ENCODE measurements at places on chromosomes 3 and 15. TPM values are rescaled to one million over a fixed set of nuclear protein-coding genes. Genes with fewer than 3 reads are reported as not detected.

DNA sequence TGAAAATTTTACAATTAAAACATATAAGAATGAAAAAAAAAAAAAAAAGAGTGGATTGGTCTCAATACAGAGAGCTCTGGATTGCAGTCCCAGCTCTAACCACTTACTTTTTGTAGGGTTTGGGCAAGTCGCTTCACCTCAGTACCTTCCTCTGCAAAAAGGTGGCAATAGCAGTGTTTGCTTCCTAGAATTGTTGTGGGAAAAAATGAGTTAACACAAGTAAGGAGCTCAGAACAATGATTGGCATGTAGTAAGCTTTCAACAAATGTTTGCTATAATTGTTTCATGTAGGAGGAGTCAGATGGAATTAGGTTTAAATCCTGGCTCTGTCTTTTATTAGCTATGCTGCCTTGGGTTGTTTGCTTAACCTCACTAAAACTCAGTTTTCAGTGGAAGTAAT lies 425.2 kb upstream of the TBL1XR1 start:
- no peak for DNase-seq
- H3K27ac ChIP-seq, result no peak overlapping the region
- H3K36me3 ChIP-seq, result no peaks in the 10 kb centered on the region

GRCh38 chr3:37041546-37042195 lies 48.4 kb downstream of the MLH1 start:
- no peaks in the 10 kb centered on the region for H3K4me1 ChIP-seq
- no peak for DNase-seq
- peaks cover 22% of the 10 kb centered on the region for H3K36me3 ChIP-seq
- H3K27me3 ChIP-seq, result no peaks in the 10 kb centered on the region

GRCh38 chr3:171811913-171812335 lies 1.6 kb upstream of the PLD1 start:
- peak; percentile 48 for DNase-seq
- peaks cover 20% of the 10 kb centered on the region for H3K4me1 ChIP-seq
- peak overlapping the region; percentile 88 for H3K27ac ChIP-seq

DNA sequence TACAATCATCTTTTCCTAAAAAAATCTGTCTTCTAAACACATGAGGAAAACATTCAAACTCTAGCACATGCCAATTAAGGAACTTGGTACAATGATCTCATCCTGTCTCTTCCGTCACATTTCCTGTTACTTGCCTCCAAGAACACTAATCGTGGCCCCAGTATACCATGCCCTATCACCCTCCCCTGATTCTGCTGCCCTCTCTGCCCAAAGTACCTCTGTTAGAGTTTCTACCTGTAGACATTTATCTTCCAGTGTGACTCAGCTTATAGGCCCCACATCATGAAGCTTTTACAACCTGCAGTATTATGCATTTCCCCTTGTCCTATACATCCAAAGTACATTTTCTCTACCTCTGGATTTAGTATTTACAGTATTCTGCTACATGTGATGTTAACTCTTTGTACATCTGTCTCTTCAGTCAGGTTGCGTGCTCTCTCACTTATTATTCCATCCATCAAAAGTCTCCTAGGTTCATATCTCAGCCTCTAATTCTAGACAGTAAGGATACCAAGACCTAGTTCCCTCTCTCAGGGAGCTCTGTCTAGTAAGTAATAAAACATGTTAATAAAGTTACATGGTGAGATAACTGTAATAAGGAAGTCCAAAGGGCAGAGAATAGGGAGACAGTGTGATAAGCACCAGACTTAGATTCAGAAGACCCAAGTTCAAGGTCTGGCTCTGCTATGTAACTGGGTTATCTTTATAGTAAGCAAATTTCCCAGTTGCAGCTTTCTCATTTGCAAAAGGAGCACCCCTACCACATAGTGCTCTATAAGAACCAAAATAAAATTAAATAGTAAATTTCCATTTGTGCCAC lies 8.9 kb upstream of the SEMA6D start:
- no peaks in the 10 kb centered on the region for H3K36me3 ChIP-seq
- H3K4me1 ChIP-seq, result no peaks in the 10 kb centered on the region
- H3K27me3 ChIP-seq, result no peaks in the 10 kb centered on the region
- no peak for DNase-seq
- H3K27ac ChIP-seq, result no peak overlapping the region
- H3K4me3 ChIP-seq, result no peak overlapping the region

DNA sequence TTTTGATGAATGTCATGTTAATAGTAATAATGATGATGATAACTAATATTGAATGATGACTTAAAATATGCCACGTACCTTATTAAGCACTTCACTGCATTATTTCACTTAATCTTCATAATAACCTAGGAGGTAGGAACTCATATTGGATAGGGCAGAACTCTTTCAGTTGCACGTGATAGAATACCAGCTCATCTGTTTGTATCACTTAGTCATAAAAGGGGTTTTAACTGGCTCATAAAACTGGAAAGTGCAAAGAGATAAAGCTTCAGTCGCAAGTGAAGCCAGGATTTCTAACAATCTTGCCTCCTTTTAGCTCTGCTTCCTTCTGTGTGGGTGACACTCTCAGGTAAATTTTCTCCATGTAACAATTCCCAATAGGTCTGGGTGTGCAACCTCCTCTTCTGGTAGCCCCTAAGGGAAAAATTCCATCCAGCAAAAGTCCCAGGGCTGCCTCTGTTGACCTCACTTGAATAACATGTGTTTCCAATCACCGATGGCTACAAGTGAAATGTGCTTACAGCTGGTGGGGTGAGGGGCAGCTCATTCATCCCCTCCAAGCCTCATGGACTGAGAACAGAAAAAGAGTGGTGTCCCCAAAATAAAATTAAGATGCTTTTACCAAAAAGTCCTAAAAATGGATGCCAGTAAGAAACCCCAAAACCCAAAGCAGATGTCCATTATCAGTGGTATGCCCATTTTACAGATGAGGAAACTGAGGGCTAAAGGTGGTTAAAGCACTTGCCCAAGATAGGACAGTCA lies 9.3 kb downstream of the GXYLT2 start:
- no peaks in the 10 kb centered on the region for H3K27me3 ChIP-seq
- peaks cover 10% of the 10 kb centered on the region for H3K4me1 ChIP-seq
- DNase-seq, result peak; percentile 35
- no peak overlapping the region for H3K4me3 ChIP-seq

GRCh38 chr3:62995119-62995518 lies 119.9 kb upstream of the CADPS start:
- H3K4me1 ChIP-seq, result no peaks in the 10 kb centered on the region
- no peaks in the 10 kb centered on the region for H3K36me3 ChIP-seq
- no peak for DNase-seq
- H3K27ac ChIP-seq, result no peak overlapping the region

GRCh38 chr3:172596394-172596706 lies 73.1 kb upstream of the TNFSF10 start:
- H3K27me3 ChIP-seq, result no peaks in the 10 kb centered on the region
- H3K4me3 ChIP-seq, result no peak overlapping the region
- no peak for DNase-seq
- no peaks in the 10 kb centered on the region for H3K36me3 ChIP-seq
- no peak overlapping the region for H3K27ac ChIP-seq
- H3K4me1 ChIP-seq, result peaks cover 5% of the 10 kb centered on the region

- peak overlapping the region; percentile 94 for H3K27ac ChIP-seq
- H3K36me3 ChIP-seq, result no peaks in the 10 kb centered on the region
- no peak overlapping the region for H3K4me3 ChIP-seq
- H3K4me1 ChIP-seq, result peaks cover 16% of the 10 kb centered on the region
- H3K27me3 ChIP-seq, result no peaks in the 10 kb centered on the region
Observed at GRCh38 chr3:16012086-16012485, 162.4 kb upstream of the GALNT15 start.

DNA sequence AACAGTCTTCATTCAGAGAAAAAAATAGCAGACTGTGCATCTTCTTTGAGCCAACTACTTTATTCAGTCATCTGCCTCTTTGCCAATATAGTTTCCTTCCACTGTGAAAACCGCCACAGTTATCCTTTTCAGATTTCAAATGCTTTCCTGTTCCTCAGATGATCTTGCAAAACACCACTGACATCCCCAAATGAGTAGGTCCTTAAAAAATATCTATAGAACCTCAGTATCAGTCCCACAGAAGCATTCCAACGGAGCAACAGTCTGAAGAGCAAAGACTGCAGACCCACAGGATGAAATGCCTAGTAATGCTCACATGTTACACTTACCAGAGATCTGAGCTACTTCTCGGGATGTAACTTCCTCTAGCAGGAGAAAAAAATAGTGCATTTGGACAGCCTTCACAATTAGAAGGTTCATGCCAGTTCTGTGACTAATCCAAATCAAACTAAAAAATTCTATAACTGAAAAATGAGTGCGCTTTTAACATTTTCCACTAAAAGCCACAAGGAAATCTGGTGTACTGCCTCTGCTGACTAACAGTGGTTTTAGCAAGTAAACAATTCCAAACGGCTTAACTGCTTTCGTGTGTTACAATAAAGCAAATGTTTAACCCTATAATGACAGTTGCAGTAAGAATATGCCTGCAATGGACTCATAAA lies at the start of gene ANKRD28:
TSS of gene ANKRD28 (minus strand) at position 338 of the 662 bp plus-strand sequence. CDS start 1,458 bp downstream, outside the sequence.
- H3K4me1 ChIP-seq, result peaks cover 23% of the 10 kb centered on the region
- H3K27ac ChIP-seq, result peak within 1 kb of the TSS; percentile 99
- peaks cover 5% of the 10 kb centered on the region for H3K36me3 ChIP-seq
- DNase-seq, result peak; percentile 98
- H3K4me3 ChIP-seq, result peak within 1 kb of the TSS; percentile 84

- H3K4me1 ChIP-seq, result peaks cover 23% of the 10 kb centered on the region
- H3K27me3 ChIP-seq, result no peaks in the 10 kb centered on the region
- H3K27ac ChIP-seq, result no peak overlapping the region
- DNase-seq, result no peak
Observed at GRCh38 chr15:63243101-63243500, 34.3 kb upstream of the APH1B start.

DNA sequence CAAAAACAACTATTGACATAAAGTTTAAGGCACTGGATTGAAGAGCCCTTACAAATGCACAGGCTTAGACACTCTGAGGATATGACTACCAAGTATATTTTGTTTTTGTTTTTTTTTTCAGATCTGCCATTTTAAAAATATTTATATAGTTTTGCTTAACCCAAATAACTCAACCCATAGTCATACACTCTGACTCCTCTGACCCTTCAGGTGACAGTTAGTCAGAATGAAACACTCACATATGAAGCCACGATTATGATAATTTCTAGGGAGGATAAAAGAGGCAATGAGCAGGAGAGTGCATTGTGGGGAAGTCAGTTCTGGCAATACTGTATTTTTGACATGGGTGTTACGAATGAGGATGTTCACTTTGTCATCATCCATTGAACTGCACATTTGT lies 774.7 kb downstream of the MECOM start:
- no peak overlapping the region for H3K4me3 ChIP-seq
- H3K27me3 ChIP-seq, result no peaks in the 10 kb centered on the region
- H3K36me3 ChIP-seq, result no peaks in the 10 kb centered on the region
- H3K27ac ChIP-seq, result no peak overlapping the region

DNA sequence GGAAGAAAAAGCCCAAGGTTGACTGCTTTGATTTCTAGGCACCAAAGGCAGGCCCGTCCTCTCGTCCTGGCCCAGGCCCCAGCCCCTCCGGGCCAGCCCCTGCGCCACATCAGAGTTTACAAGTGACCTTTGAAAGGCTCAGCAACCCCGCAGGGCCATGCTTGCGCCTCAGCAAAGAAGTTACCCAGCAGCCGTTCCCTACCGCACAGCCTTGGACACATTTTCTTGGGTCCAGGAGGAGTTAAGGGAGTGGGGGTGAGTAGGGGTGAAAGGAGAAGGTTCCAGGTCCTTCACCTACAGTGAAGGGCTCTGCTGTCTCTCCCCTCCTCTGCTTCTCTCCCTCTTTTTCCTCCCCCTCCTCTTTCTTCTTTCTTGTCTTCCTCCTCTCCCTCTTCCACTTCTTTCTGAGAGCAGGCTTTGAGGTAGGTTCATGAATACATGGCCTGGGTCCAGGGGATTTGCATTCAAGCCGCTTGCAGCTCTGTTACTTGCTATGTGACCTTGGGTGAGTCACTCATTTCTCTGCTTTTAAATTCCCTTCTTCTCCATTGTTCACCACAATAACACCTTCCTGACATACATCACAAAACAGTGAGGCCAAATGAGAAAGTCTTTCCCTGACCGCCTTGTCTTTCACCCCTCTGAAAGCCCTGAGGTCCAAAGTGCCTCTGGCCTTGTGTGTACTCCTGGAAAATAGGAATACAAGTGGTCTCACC lies 223.3 kb upstream of the TPRG1 start:
- peak overlapping the region; percentile 90 for H3K27ac ChIP-seq
- H3K36me3 ChIP-seq, result no peaks in the 10 kb centered on the region
- peak overlapping the region; percentile 39 for H3K4me3 ChIP-seq
- H3K27me3 ChIP-seq, result no peaks in the 10 kb centered on the region
- DNase-seq, result peak; percentile 99
- H3K4me1 ChIP-seq, result peaks cover 33% of the 10 kb centered on the region

DNA sequence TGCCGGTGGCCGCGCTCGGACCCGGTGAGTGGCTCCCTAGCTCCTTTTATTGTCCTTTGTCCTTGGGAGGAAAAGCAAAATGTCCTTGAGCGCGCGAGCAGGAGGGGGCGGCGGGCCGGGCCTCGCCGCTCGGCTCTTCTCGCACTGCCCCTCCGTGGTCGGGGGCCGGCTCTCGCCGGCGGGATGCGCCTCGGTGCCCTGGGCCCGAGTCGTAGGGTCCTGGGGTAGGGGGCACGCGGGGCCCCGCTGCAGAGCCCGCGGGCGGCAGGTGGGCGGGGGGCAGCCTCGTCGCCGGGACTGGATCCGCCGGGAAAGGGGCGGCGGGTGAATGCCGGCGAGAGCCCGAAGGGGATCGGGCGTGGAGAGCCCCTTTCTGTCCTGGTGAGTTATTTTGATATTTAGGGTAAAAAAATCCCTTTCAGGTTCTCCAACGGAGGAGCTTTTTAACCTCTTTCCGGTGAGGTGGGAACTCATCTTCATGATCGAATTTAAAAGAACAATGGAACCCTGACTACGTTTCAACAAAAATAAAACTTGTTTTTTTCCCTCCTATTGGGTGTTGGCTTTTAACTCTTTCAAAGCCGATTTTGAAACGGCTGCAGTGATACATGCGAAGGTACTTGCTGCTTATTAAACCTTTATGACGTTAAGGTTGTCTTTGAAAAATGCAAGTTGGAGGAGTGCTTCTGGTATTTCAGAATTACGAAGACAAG lies 16.8 kb upstream of the CHD2 start:
- H3K36me3 ChIP-seq, result peaks cover 19% of the 10 kb centered on the region
- H3K27ac ChIP-seq, result peak overlapping the region; percentile 86
- DNase-seq, result peak; percentile 58
- H3K27me3 ChIP-seq, result no peaks in the 10 kb centered on the region
- peaks cover 24% of the 10 kb centered on the region for H3K4me1 ChIP-seq

- no peaks in the 10 kb centered on the region for H3K27me3 ChIP-seq
- H3K4me3 ChIP-seq, result peak overlapping the region; percentile 18
- peaks cover 3% of the 10 kb centered on the region for H3K36me3 ChIP-seq
Observed at GRCh38 chr3:12658593-12659058, 5.3 kb downstream of the RAF1 start.

DNA sequence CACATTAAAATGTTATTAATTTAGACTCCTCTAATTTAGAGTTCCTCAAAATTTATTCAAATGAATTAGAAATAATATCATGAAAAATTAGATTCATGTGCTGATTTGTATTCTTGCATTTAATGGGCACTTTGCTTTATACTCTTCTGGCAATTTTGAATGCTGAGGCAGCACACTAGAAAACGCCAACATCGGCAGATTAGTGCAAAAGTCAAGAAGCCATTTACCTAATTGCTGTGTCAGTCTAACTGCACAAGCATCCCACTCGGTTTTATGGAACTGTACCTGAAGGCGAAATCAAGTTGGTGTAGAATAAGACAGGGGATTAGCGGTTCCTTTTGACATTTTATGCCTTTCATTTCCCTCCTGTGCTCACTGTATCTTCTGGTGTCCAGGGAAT lies 382.0 kb downstream of the ROBO2 start:
- H3K4me3 ChIP-seq, result no peak overlapping the region
- no peak for DNase-seq
- no peak overlapping the region for H3K27ac ChIP-seq
- H3K27me3 ChIP-seq, result no peaks in the 10 kb centered on the region

GOLGA8T gene
- 0.32 TPM for total RNA-seq

SLC35G2 gene
- total RNA-seq, result 10.1 TPM

GP9 gene
- total RNA-seq, result not detected

REC114 gene
- not detected for total RNA-seq

LDHAL6B gene
- not detected for total RNA-seq

IL12A gene
- total RNA-seq, result 3.0 TPM

TGM4 gene
- total RNA-seq, result 0.18 TPM

TAGLN3 gene
- total RNA-seq, result 7.9 TPM

Data from astrocyte (in vitro differentiated cells and primary cell).